Hippocampal formation (tissue), 2 donors: ENCODE measurements at places on chromosomes 4 and X.

DNA sequence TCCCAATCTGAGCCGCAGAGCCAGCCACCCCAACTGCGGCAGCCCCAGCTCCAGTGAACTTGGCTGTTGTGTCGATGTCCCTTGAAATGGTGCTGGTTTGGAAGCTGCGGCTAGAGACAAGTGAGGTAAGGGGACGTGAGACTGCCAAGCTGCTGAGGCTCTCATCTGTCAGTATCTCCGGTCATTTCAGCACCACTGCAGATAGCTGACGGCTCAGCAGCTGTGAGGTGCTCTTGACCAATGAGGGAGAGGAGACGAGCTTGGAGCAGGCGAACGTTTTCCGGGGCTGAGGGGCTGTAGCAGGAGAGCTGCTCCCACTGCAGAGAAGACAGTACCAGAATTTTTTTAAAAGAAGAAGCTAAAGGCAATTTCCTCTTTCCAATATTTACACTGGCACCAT is 175.5 kb upstream of the CASK start:
- no peak for DNase-seq

DNA sequence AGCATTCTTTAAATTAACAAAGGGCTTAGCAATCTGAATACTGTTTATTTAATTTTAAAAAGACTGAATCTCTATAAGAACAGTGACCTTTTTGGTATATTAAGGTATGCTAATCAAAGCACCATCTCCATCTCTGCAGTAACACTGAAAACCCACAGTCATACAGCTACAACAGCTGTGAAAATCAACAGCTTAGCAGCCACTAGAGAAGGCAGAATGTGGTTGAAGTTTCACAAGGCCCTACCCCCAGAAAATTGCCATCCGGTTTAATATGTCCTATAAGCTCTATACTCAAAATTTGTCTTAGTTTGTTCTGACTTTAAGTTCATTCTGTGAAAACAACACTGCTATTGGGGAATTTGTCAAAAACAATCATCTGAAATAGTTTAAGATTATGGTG is 128.7 kb downstream of the OPHN1 start:
- DNase-seq: no peak

DNA sequence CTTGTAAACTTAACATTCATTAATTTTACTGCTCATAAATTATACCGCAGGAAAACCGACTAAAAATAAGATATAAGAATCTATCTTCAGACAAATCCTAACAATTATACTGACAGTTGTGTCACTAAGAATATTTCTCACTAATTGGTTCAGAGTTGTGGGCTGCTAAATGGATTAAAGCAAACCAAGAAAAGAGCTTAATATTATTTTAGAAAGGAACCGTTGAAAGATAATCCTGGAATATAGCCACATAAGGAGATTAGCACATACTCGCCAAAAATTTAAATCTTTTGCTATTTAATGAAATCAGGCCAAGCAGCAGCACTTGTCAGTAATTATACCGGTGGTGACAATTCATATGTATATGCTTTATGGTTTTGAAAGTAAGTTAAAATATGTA is 132.8 kb downstream of the SLIT2 start:
- DNase-seq: no peak

- no peak for DNase-seq
Measured at GRCh38 chrX:143429131-143429530, 88.1 kb downstream of the SPANXN3 start.

DNA sequence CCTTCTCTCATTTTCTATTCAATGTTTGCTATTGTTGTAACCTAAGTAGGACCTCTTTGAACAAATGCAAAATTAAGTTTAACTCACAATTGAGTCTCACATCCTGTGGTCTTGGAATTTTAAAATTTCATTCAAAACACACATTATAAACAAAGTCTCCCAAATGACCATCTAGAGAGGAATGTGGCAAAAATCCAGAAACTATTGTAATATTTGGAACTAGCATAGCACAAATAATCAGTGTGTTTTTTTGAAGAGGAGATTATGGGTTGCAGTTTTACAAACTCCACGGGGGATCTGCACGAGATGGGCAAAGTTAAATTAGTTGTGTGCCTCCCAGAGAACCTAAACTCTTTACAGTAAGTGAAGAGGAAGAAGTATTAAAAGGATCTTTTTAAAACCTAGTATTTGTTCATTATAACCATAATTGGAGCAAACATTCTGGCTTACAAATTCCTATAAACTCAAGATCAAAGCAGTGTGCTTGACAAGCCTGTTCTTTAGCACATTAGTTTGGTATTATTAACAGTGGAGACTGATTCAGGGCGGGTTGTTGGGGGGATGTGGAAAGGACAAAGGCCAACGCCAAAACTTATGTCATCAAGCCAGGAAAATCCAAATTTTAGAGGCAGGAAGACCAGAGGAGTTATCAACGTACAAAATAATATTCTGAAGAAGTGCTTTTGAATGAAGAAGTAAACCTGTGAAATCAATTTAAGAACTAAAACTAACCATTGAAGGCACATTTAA is 22.4 kb upstream of the RBPJ start:
- DNase-seq: no peak

DNA sequence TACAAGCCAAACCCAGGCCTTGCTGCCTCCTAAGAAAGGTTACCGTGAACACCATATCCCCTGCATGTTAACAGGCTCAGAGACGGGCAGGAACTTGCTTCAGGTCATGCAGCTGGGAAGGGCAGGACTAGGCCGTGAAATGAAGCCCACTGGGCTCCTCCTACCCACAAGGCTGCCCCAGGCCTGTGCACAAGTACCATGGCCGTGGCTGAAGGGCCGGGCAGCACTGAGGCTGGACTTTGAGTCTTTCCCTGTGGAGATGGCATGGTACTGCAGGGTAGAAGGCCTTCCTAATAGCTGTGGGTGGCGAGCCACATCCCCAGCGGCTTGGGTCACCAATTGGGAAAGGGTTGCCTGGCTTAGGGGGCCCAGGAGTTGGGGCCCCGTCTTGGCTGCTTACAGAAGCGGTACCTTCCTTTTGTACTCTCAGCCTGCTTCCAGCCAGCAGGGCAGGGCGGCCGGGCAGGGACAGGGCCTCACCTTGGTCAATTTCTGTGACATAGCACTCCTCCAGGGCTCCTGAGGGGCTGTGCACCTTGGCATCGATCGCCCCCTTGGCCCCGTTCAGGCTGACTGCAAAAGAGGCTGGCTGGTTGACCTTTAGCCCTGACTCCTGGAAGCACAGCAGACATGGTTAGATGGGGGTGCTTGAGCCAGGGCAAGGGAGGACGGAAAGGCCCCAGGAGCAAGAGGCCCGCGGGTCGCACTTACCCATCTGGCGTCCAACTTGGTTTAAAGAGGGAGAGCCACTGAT is 23.8 kb downstream of the FLNA start:
- no peak for DNase-seq
